ENCODE measurements at places on chromosomes 13 and 19.

- no peak for DNase-seq
Observed at GRCh38 chr13:99374994-99375737, 68.0 kb upstream of the GPR183 start.

- no peak for DNase-seq
Observed at GRCh38 chr19:30017172-30017571, 75.1 kb downstream of the URI1 start.

GRCh38 chr13:42735010-42735409 lies 46.4 kb upstream of the FAM216B start:
- no peak for DNase-seq

DNA sequence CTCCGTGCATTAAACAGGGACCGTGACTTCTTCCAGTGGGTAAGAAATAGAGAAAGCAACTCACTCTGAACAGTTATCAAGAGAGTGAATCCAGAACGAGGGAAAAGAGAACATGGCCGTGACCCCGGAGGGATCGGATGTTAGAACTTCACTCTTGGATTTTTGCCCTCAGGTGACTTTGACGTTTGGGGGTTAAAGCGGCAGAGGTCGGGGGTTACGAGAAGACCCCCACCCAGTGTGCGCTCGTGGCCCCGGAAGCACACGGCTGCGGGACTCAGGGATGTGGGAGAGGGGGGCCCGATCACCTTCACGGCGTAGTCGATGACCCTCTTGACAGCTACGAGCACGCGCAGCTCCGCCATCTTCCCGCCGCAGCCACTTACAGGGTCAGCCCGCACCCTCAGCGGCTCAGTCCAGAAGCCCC lies at the start of gene ETFB:
Gene ETFB, minus strand, starts transcription at position 424 of the 424 bp plus-strand sequence. Its CDS starts 62 bp downstream, at position 362.
- DNase-seq = no peak

DNA sequence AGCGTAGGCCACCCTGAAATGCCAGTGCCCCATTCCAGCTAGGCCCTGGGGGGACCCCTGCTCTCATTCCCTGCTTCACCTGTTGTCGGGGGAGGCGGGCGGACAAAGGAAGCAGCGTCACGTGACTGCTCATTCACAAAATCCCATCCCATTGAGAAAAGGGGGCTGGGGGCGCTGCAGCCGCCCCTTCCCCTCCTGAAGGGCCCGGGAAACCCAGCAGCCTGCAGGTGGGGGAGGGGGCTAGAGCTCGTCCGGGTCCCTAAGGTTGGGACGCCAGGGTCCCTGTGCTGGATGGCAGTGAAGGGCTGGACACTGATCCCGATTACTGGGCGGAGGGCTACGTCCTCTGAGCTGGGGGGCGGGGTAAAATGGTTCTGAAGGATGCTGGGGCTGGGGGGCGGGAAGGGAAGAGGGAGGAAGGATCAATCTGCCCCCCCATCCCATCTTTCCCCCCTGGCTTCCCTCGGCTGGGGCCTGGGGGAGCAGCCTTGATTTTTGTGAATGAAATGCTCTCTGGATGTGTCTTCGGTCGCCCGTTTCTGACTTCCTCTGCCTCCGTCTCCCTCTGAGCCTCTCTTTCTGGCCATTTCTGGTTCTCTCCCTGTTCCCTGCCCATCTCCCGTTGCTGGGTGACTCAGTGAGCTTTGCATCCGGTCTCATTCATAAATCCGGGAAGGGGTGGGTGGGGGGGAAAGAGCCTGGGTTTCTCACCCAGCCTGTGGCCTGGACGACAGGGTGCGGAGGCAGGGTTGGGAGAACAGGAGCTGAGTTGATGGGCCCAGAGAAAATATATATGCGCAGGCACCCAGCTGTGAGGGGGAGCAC lies 816 bp downstream of the SPRED3 start:
- DNase-seq = no peak

- DNase-seq = no peak
Observed at GRCh38 chr13:109868578-109869311, 82.4 kb upstream of the IRS2 start.
